ENCODE measurements at places on chromosomes 13 and 19. TPM values are rescaled to one million over a fixed set of nuclear protein-coding genes. Genes with fewer than 3 reads are reported as not detected.

GRCh38 chr13:55615081-55615480 lies 1525.6 kb upstream of the PRR20A start:
- no peak for DNase-seq

The ZNF441 gene
- polyA plus RNA-seq = 5.5 TPM

GRCh38 chr13:52703482-52703881 lies 36.1 kb downstream of the CNMD start:
- no peak for DNase-seq

DNA sequence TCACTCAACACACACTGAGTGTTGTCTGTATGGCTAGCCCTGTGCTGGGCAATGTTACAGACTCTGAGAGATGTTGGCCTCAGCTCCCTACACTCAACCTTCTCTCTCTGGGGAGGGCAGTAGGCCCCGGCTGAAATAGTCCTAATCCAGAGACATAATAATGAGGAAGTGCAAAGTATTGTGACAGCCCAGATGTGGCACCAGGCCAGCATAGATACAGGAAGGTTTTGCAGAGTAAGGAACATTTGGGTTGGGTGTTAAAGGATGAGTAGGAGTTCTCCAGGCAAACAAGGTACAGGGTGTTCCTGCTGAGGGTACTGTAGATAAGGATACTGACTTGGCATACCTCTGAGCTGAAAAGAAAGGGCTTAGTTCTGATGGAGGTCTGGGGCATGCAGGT lies 2.4 kb downstream of the LIN7B start:
- DNase-seq = no peak

GRCh38 chr13:99056381-99057014 lies 78.6 kb upstream of the DOCK9 start:
- no peak for DNase-seq

DNA sequence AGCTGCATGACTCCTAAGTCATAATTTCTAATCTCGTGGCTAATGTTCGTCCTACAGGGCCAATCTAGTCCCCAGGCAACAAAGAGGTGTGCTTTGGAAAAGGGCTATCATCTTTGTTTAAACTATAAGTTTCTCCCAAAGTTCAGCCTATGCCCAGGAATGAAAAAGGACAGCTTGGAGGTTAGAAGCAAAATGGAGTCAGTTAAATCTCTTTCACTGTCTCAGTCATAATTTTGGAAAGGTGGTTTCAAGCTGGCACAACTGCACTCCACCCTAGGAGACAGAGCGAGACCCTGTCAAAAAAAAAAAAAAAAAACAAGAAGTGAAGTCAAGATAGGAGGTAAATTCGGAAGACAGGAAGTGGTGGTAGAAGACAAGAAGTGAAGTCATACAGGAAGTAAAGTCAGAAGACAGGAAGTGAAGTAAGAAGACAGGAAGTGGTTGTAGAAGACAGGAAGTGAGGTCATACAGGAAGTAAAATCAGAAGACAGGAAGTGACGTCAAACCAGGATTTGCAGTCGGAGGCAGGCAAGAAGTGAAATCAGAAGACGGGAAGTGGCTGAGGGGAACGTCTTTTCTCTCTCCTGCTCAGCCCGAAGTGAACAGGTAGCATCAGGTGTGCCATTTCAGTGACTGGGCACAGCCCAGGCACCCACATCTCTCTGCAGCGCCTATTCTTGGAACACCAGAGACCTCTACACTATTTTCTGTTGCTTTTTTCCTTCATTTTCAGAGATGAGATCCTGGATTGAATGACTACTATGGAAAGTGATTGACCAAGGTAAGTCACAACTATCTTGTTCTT lies 32.2 kb downstream of the GP6 start:
- peak; percentile 46 for DNase-seq

GRCh38 chr19:7292950-7293761 lies 1.1 kb downstream of the INSR start:
- DNase-seq = peak; percentile 66

The IL11 gene
- 16.1 TPM for polyA plus RNA-seq

DNA sequence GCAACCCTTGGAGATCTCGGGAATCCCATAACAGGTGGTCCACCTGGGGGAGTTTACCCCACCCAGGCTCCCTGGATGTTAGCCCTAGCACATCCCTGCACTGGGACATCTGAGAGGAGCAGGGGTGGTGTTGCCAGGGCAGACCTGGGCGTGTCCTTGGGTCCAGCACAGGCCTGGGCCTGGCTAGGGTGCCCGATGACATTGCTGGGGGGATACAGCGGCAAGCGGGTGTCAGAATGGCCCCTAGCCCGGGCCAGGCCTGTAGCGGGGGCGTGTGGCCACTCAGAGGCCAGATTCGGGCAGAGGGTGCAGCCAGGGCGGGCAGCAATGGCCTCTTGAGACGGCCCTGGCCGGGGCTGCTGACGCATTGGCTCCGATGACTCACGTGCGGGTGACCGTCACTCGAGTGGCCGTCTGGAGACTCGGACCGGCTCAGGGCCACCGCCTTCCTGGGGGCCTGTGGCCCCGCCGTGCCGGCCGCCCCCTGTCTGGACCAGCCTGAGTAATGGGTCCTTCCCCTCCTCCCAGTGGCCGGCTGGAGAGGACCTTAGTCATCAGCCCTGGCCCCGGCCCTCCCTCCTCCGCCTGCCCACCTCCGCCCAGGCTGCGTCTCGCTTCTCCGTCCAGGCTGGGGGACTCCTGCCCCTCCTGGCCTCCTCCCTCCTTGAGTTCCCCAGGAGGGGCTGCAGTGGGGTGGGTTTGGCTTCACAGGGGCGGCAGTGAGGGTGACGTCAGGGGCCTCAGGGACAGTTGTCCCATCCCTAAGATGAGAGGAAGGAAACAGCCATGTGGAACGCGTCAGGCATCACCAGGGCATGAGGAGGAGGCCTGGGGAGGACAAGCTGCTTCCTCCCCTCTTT lies 23.2 kb upstream of the CRTC1 start:
- DNase-seq = no peak

The C5AR1 gene
- 1.3 TPM for polyA plus RNA-seq

GRCh38 chr13:26468265-26468801 lies 89.2 kb upstream of the WASF3 start:
- DNase-seq = no peak

GRCh38 chr13:45826731-45827130 lies 24.8 kb downstream of the SIAH3 start:
- no peak for DNase-seq

GRCh38 chr13:43915451-43915850 lies 35.7 kb downstream of the LACC1 start:
- DNase-seq = no peak

DNA sequence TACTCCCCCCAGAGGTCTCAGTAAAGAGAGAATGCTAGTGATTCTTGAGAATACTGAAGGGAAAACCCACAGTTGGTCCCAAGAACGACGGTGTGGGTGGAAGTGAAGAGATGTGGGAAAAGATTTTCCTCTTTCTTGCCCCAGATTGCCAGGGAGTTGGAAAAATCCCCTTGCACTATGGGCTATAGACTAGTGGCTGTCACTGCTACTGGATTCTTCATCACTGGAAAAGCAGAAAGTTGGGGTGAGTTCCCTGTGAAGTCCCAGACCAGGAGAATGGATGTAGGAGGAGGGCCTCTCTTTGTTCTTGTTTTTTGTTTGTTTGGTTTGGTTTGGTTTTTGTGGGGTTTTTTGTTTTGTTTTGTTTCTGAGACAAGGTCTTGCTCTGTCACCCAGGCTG lies 11.4 kb downstream of the LYPD3 start:
- no peak for DNase-seq

DNA sequence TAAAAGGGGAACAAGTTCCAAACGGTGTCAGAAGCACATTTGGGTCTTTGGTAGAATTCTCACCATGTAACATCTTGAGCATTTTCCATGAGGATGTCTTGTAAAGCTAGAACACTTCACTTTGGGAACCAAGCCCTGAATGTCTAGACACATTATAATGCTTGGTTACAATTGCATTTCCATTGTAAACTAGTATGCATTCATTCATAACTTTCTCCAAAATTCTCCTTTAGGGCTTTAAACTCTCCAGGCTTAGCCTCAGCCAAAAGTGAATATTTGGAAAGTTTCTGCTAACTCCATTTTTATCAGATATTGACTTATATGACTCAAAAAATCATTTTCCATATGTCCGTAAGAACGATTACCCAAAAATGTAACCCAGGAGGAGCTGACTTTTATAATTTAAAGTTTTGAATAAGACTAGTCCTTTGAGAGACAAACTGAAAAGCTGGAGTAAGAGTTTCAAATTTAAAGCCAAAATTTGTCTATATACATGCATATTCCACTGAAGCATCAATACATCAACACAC lies 1170.4 kb downstream of the EFNB2 start:
- DNase-seq = no peak

DNA sequence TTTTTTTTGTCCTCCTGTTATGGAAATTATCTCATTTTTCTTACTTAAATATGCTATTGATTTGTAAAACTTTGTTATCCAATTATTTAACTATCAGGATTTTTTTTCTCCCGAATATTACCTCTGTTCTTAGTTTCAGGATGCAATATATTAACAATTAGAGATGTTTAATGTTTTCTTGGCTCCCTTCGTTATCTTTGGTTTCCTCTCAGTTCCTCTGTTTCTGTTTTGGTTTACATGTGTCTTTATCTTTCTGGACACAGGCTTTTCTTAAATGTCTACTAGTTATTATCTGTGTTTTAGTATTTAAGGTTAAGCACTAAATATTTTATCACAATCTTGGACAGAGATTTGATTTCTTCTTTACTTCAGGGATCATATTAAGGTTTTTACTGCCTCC lies 462.2 kb upstream of the SLC10A2 start:
- no peak for DNase-seq

- no peak for DNase-seq
Measured at GRCh38 chr19:24060687-24061356, 26.2 kb upstream of the ZNF254 start.

GRCh38 chr13:47502166-47502565 lies 498.9 kb downstream of the SUCLA2 start:
- DNase-seq = no peak

The LATS2 gene
- polyA plus RNA-seq = 19.6 TPM

DNA sequence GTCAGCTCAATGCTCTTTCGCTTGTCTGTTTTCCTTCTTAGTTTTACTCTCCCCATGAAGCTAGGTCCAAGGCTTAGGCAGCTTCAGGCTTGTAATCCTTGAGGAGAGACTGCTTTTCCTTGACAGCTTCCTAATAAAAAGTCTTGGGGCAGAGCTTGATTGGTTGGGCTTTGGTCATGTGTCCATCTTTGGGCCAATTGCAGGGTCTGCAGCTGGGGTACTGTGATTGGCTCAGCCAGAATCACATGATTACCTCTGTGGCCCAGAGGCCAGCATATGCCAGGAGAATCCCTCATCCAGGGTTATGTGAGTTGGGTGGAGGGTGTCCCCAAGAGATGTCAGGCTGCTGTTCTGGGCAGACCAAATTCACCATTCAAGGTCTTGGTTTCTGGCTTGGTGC lies 8.1 kb downstream of the KLK1 start:
- DNase-seq = peak; percentile 12

GRCh38 chr19:861756-862580 lies 2.5 kb downstream of the CFD start:
- DNase-seq = peak; percentile 95

The CTU1 gene
- polyA plus RNA-seq = 7.2 TPM

- DNase-seq = no peak
Measured at GRCh38 chr19:18946918-18947317, 5.9 kb upstream of the HOMER3 start.

The RNF113B gene
- polyA plus RNA-seq = not detected

GRCh38 chr19:18869023-18869618 lies 26.8 kb downstream of the CERS1 start:
- peak; percentile 47 for DNase-seq

DNA sequence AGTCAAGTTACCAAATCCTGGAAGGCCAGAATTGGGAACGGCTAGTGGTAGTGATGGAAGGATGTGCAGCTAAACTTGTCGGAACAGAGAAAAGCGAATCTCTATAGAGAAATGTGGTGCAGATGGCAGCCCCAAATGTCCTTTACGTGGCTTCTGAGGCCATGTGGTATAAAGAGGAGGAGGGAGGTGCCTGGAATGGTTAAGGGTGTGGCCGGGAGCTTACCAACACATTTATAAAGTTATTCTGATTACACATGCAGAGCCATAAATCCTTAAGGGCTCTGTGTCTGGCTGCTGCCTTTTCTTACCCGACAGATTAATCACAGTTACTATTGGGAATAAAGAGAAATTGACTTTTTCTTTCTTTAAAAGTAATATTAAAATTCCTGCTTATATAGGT lies 190.1 kb downstream of the OXGR1 start:
- DNase-seq = no peak

GRCh38 chr13:88800505-88800904 lies 1129.3 kb downstream of the SLITRK5 start:
- no peak for DNase-seq

The BST2 gene
- polyA plus RNA-seq = 5.7 TPM

The KL gene
- 0.02 TPM for polyA plus RNA-seq

GRCh38 chr13:99802416-99802815 lies 169.2 kb downstream of the ZIC5 start:
- no peak for DNase-seq

All from SK-N-SH (cell line).